ENCODE measurements at places on chromosomes 1 and 21.

- no peak for DNase-seq
Measured at GRCh38 chr21:27759091-27759659, 792.3 kb upstream of the ADAMTS5 start.

DNA sequence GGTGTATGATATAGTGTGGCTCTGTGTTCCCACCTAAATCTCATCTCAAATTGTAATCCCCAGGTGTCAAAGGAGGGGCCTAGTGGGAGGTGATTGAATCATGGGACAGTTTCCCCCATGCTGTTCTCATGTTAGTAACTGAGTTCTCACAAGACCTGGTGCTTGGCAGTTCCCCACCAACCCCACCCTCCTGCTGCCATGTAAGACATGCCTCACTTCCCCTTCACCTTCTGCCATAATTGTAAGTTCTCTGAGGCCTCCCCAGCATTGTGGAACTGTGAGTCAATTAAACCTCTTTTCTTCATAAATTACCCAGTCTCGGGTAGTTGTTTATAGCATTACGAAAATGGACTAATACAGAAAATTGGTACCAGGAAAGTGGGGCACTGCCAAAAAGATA lies 1705.3 kb downstream of the NCAM2 start:
- no peak for DNase-seq

DNA sequence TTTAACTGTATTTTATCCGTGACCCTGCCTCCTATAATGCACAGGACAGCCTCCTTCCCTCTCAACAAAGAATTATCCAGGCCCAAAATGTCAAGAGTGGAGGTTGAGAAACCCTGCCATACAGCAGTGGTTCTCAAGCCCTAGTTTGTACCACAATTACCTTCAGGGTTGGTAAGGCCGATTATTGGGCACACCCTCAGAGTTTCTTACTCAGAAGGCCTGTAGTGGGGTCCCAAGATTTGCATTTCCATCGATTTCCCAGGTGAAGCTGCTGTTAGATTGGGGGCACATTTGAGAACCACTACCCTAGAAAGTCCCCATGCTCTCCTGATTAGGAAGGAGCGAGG lies 400 bp upstream of the PGBD2 start:
- DNase-seq: no peak

GRCh38 chr1:207404849-207405525 lies 49.1 kb upstream of the CR2 start:
- DNase-seq: no peak

GRCh38 chr1:60942291-60942690 lies 140.1 kb upstream of the NFIA start:
- no peak for DNase-seq

DNA sequence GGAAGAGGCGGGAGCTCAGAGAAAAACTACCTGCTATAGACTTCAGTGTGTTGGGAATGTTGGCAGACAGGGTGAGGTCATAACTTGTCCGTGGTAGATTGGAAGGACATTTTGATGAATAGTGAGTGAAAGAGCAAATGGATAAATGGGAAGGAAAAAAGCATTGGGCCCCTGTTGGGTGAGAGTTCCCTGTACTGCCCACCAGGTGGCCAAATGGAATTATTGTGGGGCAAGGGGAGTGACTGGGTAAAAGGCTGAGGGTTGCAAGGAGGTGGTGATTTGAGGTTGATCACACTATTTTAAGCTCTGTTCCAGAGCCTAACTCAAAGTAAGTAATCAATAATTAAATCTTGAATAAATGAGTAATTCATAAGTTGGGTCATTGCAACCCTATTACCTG lies 60.4 kb downstream of the MRPS6 start:
- no peak for DNase-seq

DNA sequence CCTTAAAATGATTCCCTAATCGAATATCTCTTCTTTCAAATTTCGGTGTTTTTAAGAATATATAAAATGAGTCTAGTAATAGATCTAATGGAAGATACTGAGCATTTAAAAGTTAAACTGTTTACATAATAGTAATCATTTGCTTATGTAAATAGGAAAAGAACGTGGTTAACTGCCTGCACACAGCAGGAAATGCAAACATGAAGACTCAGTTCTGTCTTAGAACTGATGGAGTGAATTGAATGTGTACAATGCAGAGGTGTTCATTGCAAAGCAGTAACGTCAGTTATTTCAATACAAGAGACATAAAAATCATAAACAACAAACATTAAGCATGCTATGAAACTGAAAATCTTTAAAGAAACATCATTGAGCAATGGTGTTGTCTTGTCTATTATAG lies 359.4 kb upstream of the ADAMTS5 start:
- DNase-seq: no peak

DNA sequence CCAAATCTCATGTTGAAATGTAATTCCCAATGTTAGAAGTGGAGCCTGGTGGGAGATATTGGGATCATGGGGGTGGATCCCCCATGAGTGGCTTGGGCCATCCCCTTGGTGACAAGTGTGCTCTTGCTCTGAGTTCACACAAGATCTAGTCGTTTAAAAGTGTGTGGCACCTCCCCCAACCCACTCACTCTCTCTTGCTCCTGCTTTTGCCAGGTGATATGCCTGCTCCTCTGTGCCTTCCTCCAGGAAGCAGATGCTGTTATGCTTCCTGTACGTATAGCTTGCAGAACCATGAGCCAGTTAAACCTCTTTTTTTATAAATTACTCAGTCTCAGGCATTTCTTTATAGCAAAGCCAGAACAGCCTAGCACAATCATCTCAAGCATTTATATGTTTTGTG lies 23.0 kb upstream of the HSPA13 start:
- no peak for DNase-seq

DNA sequence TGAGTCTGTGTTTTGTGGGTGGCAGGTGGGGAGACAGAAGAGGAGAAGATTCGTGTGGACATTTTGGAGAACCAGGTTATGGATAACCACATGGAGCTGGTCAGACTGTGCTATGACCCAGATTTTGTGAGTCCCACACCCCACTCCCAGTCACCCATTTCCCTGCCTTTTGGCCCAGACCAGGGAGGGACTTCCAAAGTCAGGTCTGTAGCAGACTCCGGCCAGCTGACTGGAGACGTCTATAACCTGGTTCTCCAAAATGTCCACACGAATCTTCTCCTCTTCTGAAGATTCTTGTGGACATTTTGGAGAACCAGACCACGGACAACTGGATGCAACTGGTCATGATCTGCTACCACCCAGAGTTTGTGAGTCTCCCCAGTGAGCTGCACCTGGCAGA lies 1.6 kb downstream of the GSTM5 start:
- DNase-seq: no peak

GRCh38 chr21:33402001-33402979 lies 923 bp upstream of the IFNGR2 start:
- no peak for DNase-seq

GRCh38 chr1:177609953-177610352 lies 359.9 kb downstream of the SEC16B start:
- DNase-seq: no peak

DNA sequence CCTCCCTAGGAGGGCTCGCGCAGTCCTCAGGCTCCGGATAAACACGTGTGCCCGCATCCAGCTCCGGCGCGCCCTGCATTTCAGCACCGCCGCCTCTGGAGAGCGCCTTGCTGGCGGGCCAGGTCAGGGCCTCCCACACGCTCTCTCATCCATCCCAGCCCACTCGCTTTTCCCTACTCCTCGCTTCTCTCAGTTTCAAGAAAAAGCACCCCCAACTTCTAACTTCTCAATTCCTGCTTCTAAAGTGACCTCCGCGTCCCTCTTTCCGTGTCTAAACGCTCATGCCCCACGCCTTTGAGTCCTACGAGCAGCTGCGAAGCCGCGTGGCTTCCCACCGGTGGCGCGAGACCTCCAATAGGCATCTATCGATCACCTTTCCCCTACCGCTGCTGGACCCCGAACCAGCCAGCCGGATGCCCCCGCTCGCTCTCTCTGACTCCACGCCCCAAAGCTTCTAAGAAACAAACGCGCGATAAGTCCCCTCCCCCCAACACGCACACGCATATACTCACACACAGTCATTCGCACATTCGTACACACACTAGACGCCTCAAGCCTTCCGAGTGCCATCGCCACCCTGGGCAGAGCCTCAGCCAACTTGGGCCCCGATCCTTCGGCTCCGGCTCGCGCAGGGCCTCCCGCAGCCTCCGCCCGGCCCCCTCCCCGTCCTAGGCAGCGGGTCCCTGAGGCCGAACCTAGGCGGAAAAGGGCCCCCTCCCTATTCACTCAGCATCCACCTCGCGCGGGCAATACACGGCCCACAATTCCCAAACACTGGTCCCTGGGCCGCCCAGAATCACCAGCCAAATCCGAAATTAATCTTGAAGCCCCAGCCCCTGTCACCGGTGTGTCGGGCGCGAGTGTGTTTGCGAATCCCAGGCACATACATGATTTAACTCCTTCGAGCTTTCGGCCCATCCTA lies 1.1 kb downstream of the NMNAT2 start:
- DNase-seq: no peak

Measured in stimulated activated CD8-positive, alpha-beta memory T cell treated with anti-CD3 and anti-CD28 coated beads, Interleukin-15, amount 100 ng/mL, for 24 hours (primary cell).